ENCODE measurements at places on chromosomes 2 and 18. TPM values are rescaled to one million over a fixed set of nuclear protein-coding genes. Genes with fewer than 3 reads are reported as not detected.
A peak's percentile ranks its signal among the peaks of the same experiment; 100 is the strongest.

HOXD9 gene
- not detected for total RNA-seq

NYAP2 gene
- total RNA-seq, result not detected

VWC2L gene
- total RNA-seq, result not detected

NEB gene
- 1.1 TPM for total RNA-seq

AMER3 gene
- total RNA-seq, result not detected

SEMA4F gene
- total RNA-seq, result 9.7 TPM

INO80B gene
- 44.1 TPM for total RNA-seq

CHRNA1 gene
- total RNA-seq, result not detected

MPP4 gene
- total RNA-seq, result not detected

KCNG2 gene
- not detected for total RNA-seq

COL4A3 gene
- total RNA-seq, result 0.39 TPM

ATP6V1C2 gene
- 0.21 TPM for total RNA-seq

EML6 gene
- 2.0 TPM for total RNA-seq

DNA sequence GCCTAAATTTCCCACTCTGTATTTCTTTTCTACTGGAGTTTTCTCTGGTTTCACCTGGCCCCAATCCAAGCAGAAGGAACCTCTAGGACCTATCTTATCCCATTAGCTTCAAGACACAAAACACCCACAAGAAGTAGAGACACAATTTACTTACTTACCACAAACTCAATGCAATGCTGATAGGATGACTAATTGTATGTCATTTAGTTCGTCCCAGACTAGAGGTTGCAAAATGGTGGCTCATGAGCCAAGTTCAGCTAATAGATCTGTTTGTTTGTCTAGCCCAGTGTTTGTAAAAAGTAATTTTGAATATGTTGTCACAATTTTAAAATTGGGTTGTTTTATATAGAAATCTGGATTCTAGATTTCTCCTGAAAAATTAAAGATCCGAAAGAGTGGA lies 34.7 kb upstream of the ZSWIM2 start:
- no peak overlapping the region for H3K4me3 ChIP-seq
- no peaks in the 10 kb centered on the region for H3K27me3 ChIP-seq
- no peak for DNase-seq
- no peaks in the 10 kb centered on the region for H3K4me1 ChIP-seq
- no peaks in the 10 kb centered on the region for H3K36me3 ChIP-seq
- H3K27ac ChIP-seq, result no peak overlapping the region

GRCh38 chr2:30155889-30156658 lies 9.3 kb downstream of the YPEL5 start:
- peak overlapping the region; percentile 74 for H3K27ac ChIP-seq
- no peak for DNase-seq
- peaks cover 59% of the 10 kb centered on the region for H3K4me1 ChIP-seq
- peaks cover 2% of the 10 kb centered on the region for H3K36me3 ChIP-seq
- peak overlapping the region; percentile 26 for H3K4me3 ChIP-seq
- H3K27me3 ChIP-seq, result no peaks in the 10 kb centered on the region

DNA sequence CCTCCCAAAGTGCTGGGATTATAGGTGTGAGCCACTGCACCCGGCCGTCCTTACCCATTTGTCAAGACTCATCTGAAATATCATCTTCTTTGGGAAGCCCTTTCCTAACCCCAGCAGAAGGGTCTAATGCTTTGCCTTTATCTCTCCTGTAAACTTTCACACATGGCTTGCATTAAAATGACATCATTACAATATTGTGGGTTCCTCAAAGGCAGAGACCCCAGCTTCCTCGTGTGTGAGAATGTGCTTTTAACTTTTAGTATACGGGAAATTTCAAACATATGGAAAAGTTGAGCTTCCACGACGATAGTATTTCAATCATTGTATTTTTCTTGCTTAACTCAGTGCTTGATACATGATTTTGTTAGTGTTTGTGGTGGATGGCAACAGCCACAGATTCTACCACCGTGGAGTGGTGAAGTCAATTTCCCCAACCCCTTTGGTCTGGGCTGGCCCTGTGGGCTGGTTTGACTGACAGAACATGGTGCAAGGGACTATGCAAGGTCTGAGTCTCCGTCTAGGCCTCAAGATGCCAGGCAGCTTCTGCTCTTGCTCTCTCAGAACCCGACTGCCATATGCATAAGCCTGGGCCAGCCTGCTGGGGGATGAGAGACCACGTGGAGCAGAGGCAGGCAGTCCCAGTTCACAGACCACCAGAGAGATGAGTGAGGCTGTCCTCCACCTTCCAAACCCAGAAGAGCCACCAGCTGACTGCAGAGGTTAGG lies 39.9 kb downstream of the NGEF start:
- no peaks in the 10 kb centered on the region for H3K36me3 ChIP-seq
- H3K27me3 ChIP-seq, result no peaks in the 10 kb centered on the region
- H3K4me3 ChIP-seq, result no peak overlapping the region
- no peaks in the 10 kb centered on the region for H3K4me1 ChIP-seq
- H3K27ac ChIP-seq, result no peak overlapping the region
- no peak for DNase-seq

- H3K4me3 ChIP-seq, result no peak overlapping the region
- no peaks in the 10 kb centered on the region for H3K27me3 ChIP-seq
- no peaks in the 10 kb centered on the region for H3K4me1 ChIP-seq
- H3K36me3 ChIP-seq, result no peaks in the 10 kb centered on the region
- no peak overlapping the region for H3K27ac ChIP-seq
- no peak for DNase-seq
Observed at GRCh38 chr2:216535454-216535995, 36.9 kb downstream of the RPL37A start.

DNA sequence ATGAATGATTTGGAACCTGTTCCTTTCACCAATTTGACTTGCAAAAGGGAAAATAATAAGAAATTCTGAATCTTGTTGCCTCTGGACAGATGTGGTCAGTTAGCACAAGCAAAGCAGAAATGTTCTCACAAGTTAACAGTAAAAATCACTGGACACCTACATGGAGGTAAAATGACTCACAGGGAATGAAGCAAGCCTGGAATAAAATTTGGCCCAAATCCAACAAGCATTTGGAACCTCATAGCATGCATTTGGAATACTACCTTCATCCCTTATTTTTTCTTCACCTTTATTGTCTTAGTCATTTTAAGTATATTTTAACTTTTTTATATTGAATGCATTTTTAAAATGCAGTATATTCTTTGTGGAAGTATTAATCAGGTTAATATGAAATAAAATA lies 602.9 kb downstream of the ARHGAP15 start:
- no peak overlapping the region for H3K27ac ChIP-seq
- H3K27me3 ChIP-seq, result no peaks in the 10 kb centered on the region
- DNase-seq, result no peak
- H3K36me3 ChIP-seq, result no peaks in the 10 kb centered on the region

- H3K27ac ChIP-seq, result no peak overlapping the region
- peak; percentile 53 for DNase-seq
- peaks cover 2% of the 10 kb centered on the region for H3K36me3 ChIP-seq
- peaks cover 15% of the 10 kb centered on the region for H3K27me3 ChIP-seq
- peaks cover 16% of the 10 kb centered on the region for H3K4me1 ChIP-seq
Observed at GRCh38 chr18:76801567-76802505, 20.5 kb upstream of the ZNF236 start.

DNA sequence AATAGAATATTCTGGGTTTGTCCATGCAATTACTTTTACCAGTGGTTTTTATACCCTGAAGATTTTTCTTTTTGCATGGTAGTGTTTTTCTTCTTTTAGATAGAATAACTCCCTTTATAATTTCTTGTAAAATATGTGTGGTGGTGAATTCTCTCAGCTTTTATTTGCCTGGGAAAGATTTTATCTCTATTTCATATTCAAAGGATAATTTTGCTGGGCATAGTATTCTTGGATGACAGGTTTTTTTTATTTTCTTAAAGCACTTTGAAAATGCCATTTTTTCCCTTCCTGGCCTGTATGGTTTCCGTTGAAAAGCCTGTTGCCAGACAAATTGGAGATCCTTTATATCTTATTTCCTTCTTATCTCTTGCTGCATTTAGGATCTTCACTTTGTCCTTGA lies 113.5 kb downstream of the MYO3B start:
- peaks cover 5% of the 10 kb centered on the region for H3K36me3 ChIP-seq
- no peak overlapping the region for H3K4me3 ChIP-seq
- H3K27ac ChIP-seq, result no peak overlapping the region
- no peaks in the 10 kb centered on the region for H3K4me1 ChIP-seq
- H3K27me3 ChIP-seq, result peaks cover 38% of the 10 kb centered on the region

- H3K4me3 ChIP-seq, result no peak overlapping the region
- no peak for DNase-seq
- H3K27me3 ChIP-seq, result no peaks in the 10 kb centered on the region
- H3K4me1 ChIP-seq, result no peaks in the 10 kb centered on the region
- H3K36me3 ChIP-seq, result no peaks in the 10 kb centered on the region
- no peak overlapping the region for H3K27ac ChIP-seq
Observed at GRCh38 chr2:192398236-192398635, 203.5 kb upstream of the TMEFF2 start.

GRCh38 chr2:15241201-15241600 lies 319.9 kb downstream of the NBAS start:
- no peaks in the 10 kb centered on the region for H3K4me1 ChIP-seq
- peaks cover 4% of the 10 kb centered on the region for H3K36me3 ChIP-seq
- DNase-seq, result no peak
- no peak overlapping the region for H3K27ac ChIP-seq
- H3K27me3 ChIP-seq, result no peaks in the 10 kb centered on the region

GRCh38 chr2:190856985-190857384 lies 23.6 kb upstream of the GLS start:
- H3K27me3 ChIP-seq, result peaks cover 6% of the 10 kb centered on the region
- no peak overlapping the region for H3K27ac ChIP-seq
- no peak overlapping the region for H3K4me3 ChIP-seq
- no peak for DNase-seq
- peaks cover 19% of the 10 kb centered on the region for H3K4me1 ChIP-seq

GRCh38 chr2:50396298-50396631 lies 635.7 kb downstream of the NRXN1 start:
- H3K4me3 ChIP-seq, result no peak overlapping the region
- H3K27ac ChIP-seq, result no peak overlapping the region
- H3K4me1 ChIP-seq, result no peaks in the 10 kb centered on the region

- H3K27ac ChIP-seq, result no peak overlapping the region
- no peaks in the 10 kb centered on the region for H3K27me3 ChIP-seq
- no peak for DNase-seq
- no peaks in the 10 kb centered on the region for H3K4me1 ChIP-seq
- no peak overlapping the region for H3K4me3 ChIP-seq
Observed at GRCh38 chr2:189164746-189165145, 14.8 kb downstream of the COL5A2 start.

DNA sequence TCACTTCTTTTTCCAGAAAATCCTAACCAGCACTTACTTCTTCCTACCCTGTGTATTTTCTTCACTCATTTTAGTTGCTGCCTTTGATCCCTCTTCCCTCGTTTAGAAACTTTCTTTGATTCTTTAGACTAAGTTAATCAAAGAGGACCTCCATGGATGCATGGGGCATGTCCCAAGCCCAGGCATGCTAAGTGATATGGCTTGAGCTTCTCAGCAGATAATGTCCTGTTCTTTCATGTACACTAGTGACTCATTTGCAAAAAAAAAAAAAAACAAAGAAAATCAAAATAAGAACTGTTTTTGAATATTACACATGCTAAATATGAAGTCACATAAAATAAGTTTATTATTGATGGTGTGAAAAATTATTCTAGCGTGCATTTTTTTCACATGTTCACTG lies 800.9 kb downstream of the SATB2 start:
- no peaks in the 10 kb centered on the region for H3K27me3 ChIP-seq
- H3K4me1 ChIP-seq, result no peaks in the 10 kb centered on the region
- H3K36me3 ChIP-seq, result no peaks in the 10 kb centered on the region

GRCh38 chr2:101113441-101114267 lies 37.5 kb downstream of the TBC1D8 start:
- no peak overlapping the region for H3K4me3 ChIP-seq
- H3K36me3 ChIP-seq, result no peaks in the 10 kb centered on the region

DNA sequence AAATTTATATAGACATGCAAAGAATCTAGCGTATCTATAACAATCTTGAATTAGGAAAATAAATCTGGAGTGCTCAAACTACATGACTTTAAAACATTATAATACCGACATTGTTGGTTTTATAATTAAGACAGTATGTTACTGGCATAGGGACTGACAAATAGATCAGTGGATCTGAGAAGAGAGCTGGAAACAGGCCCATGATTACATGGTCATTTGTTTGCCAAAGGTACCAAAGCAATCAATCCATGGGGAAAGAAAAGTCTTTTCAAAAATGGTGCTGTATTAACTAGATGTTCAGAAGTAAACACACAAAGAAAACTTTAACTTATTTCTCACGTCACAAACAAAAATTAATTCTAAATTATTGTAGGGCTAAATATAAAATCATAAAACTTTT lies 124.2 kb downstream of the BCL2L11 start:
- no peak overlapping the region for H3K27ac ChIP-seq
- DNase-seq, result no peak
- no peak overlapping the region for H3K4me3 ChIP-seq
- H3K4me1 ChIP-seq, result peaks cover under 1% of the 10 kb centered on the region

- no peaks in the 10 kb centered on the region for H3K4me1 ChIP-seq
- no peaks in the 10 kb centered on the region for H3K27me3 ChIP-seq
- DNase-seq, result no peak
- H3K27ac ChIP-seq, result no peak overlapping the region
- no peaks in the 10 kb centered on the region for H3K36me3 ChIP-seq
Observed at GRCh38 chr2:187520121-187520624, 34.1 kb downstream of the TFPI start.

DNA sequence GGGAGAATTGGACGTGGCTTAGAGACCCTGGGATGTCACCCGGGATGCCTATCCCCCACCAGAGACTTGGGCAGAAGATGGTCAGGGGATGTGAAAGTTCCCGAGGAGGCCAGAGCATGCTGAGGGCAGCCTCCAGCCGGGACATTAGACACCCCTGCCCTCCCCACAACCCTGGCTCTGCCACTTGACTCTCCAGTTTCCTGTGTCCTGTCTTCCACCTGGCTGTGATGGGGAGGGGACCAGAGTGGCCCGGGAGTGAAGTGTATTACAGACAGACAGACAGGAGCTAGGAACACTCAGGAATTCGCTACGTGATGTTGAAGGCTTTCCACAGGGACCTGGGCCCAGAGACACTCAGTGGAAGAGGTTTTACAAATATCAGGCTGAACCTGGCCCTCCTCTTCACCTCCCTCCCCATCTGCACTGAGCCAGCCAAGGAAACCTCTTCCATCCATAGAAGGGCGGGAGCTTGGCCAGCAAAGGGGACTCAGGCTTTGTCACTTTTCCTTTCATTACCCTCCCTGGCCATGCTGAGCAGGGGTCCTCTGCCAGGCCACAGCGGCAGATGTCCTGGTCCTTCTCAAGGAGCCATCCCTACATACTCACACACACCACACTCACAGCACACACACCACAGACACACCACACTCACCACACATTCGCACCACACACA lies 60.7 kb downstream of the SDC1 start:
- H3K4me1 ChIP-seq, result no peaks in the 10 kb centered on the region
- no peak overlapping the region for H3K4me3 ChIP-seq
- H3K27me3 ChIP-seq, result peaks cover 19% of the 10 kb centered on the region
- DNase-seq, result no peak
- H3K36me3 ChIP-seq, result no peaks in the 10 kb centered on the region

GRCh38 chr2:219073413-219074129 lies 12.8 kb upstream of the IHH start:
- no peaks in the 10 kb centered on the region for H3K36me3 ChIP-seq
- H3K4me1 ChIP-seq, result no peaks in the 10 kb centered on the region
- H3K4me3 ChIP-seq, result no peak overlapping the region
- no peak overlapping the region for H3K27ac ChIP-seq
- H3K27me3 ChIP-seq, result no peaks in the 10 kb centered on the region
- peak; percentile 25 for DNase-seq

GRCh38 chr2:38704664-38705063 lies 38.8 kb downstream of the GALM start:
- peaks cover 11% of the 10 kb centered on the region for H3K36me3 ChIP-seq
- no peak overlapping the region for H3K27ac ChIP-seq
- H3K27me3 ChIP-seq, result no peaks in the 10 kb centered on the region
- DNase-seq, result no peak
- H3K4me3 ChIP-seq, result no peak overlapping the region

Measured in activated T-cell treated with anti-CD3 and anti-CD28 coated beads, Interleukin-2, amount 50 U/mL, for 72 hours (primary cell).